Cortex of kidney (tissue), 1 donor: ENCODE measurements at places on chromosomes 7 and 10.

DNA sequence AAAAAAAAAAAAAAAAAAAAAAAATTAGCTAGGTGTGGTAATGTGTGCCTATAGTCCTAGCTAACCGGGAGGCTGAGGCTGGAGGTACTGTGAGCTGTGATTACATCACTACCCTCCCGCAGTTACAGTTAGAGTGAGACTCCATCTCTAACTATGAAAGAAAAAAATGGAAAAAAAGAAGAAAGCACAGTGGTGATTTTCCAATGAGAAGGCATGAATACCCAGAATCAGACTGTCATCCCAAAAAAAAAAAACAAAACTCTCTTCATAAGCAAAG, 269.9 kb upstream of the MKLN1 start:
- DNase-seq, result no peak

GRCh38 chr10:35040760-35041501, 49.2 kb downstream of the CUL2 start:
- no peak for DNase-seq

- DNase-seq, result no peak
Measured at GRCh38 chr7:138934861-138935260, 46.3 kb downstream of the KIAA1549 start.

- DNase-seq, result no peak
Measured at GRCh38 chr10:36766415-36766810, 359.0 kb upstream of the ANKRD30A start.

- DNase-seq, result no peak
Measured at GRCh38 chr10:80454513-80455460, 677 bp downstream of the TSPAN14 start.

- no peak for DNase-seq
Measured at GRCh38 chr10:96991313-96991841, 159.3 kb downstream of the LCOR start.

GRCh38 chr10:130547368-130547767, 411.2 kb downstream of the GLRX3 start:
- no peak for DNase-seq

DNA sequence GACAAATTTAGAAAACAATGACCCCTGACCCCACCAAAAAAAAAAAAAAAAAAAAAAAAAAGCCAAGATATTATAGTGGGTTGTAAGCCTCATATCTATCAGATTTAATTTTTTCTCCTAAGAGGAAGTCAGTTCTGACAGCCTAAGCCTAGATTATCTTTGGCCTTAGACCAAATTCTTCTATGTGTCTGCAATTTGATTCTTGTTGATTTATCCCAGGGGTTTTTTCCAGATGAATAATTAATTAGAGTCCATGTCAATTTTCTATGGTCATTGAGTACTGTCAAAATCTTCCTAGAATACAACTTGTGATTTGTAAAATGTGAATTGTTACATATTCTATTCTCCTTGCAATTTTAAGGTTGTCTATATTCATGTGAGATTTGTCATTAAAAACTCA, 151.6 kb upstream of the CACNA2D1 start:
- DNase-seq, result no peak

DNA sequence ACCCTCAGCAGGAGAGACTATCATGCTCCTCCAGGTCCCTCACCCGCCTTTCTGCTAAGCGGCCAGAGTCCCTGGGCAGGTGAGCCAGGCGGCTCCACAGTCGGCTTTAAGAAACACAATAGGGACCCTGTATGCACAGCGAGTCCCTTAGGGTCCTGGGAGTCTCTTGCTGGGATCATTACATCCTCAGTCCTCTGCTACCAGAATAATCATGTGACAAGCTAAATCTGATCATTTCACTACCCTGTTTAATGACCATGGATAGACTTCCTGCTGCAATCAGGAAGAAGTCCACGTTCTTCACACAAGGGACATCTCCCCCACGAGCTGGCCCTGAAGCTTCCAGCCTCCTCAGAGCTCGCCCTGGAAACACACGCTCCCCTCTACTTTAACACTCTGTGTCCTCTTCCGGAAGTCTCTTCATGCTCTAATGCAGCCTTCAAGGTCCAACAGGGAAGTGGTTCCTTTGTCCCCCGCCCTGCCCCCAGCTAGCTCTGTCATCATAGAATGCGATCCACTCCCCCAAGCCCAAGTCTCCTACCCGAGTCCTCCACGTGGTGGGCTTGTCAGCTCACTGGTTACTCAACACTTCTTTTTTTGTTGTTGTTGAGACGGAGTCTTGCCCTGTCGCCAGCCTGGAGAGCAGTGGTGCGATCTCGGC, 101.5 kb downstream of the RNF216 start:
- DNase-seq, result no peak

GRCh38 chr10:1213252-1214070, 157.3 kb downstream of the WDR37 start:
- DNase-seq, result no peak

GRCh38 chr10:119288574-119289001, 81.2 kb downstream of the GRK5 start:
- no peak for DNase-seq

DNA sequence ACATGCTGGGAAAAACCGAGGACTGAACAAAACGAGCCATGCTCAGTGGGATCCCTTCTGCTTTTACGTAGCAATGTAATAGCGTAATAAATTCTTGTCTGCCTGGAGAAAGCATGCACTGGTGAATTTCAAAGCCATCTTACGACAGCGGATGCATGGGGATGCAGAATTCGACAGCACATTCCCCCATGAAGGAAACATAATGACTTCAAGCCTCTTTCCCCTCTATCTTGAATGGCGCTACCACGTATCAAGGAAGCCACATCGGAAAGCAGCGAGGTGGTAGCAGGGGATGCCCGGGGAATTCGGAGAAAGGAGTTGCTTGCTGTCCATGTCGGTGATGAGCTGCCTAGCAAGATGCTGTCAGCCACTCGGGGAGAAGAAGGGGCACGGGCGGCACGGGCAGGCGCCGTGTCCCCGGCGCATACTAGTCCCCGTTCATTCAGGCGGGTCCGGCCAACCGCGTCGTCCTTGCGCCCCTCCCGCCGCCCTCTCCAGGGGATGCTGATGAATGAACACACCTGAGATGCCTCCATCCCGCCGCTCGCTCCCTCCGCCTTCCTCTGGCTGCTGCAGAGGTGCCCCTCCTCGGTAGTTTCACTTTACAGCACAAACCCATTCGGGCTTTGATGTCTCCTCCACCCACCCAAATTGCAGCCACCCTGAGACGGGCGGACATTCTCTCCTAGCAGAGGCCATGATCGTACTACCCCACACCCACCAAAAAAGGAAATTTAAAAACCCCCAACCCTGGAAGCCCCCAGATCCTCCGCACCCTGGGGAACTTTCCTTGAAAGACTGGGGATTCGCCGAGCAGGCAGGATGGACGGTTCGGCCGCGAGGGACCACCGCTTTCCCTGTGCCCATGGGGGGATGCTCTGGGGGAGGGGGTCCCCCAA, 644 bp downstream of the SORBS1 start:
- DNase-seq, result no peak

DNA sequence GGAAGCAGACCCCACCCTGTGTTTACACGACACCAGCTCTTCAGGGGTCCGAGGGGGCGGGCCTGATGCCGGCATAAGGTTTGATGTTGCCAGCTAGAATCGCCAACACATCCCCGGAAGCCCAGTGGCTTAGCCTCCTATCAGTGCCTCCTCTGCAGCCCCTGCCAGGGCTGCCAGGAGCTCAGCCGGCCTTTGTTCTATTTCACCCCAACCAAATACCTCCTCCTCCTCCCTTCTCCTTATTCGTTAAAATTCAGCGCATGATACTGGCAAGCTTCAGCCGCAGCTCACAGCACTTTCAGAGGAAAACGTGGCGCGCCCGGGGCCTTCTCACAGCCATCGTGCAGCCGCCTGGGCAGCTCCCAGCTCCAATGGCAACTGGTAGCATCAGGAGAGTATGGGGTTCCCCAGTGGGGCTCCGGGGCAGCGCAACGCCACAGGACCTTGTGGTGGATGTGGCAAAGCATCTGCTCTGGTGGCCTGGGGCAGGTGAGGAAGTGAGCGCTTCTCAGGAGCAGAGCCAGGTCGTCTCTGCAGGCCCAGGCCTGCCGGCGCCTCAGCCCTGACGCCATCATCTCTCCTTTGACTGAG, 176.4 kb upstream of the RHEB start:
- DNase-seq, result no peak

GRCh38 chr10:124717041-124717757, 27.0 kb downstream of the FAM53B start:
- no peak for DNase-seq

DNA sequence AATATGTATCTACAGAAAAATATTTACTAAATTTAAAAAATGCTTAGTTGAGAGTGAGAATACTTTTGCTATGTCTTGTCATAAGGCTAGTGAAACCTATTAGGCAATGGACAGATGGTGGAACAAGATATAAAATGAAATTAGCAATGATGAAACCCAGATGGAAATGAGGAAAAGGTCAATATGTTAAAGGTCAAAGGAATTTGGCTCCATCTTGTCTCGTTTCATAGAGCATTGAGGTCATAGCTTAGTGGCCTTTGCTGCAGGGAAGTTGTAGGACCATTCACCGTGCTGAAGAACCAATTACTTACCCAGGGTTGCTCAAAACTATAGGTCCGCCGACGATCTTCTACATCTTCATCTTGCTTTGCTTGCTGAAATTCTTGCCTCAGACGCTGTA, 683.9 kb downstream of the PARD3 start:
- DNase-seq, result no peak

- no peak for DNase-seq
Measured at GRCh38 chr10:115965376-115965775, 307.6 kb downstream of the GFRA1 start.

DNA sequence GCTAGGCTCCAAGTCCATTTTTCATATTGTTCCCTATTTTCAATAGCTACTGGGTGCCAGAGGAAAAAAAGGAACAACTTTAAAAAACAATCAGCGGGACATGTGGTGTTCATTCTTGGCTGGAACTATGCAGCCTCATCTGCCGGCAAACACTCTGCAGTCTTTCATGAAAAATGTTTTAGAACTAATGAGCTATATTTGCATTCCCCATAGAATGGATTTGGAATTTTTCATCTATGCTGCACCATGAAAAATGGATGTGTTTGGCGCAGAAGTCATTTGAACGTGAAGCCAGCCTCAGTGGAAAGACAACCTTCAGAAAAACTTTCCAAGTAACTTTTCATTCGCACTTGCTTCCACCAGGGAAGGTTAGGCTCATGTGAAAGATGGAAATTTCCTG, 270.5 kb downstream of the SKAP2 start:
- DNase-seq, result no peak

- no peak for DNase-seq
Measured at GRCh38 chr10:79608505-79609375, 2.0 kb upstream of the SFTPA1 start.

DNA sequence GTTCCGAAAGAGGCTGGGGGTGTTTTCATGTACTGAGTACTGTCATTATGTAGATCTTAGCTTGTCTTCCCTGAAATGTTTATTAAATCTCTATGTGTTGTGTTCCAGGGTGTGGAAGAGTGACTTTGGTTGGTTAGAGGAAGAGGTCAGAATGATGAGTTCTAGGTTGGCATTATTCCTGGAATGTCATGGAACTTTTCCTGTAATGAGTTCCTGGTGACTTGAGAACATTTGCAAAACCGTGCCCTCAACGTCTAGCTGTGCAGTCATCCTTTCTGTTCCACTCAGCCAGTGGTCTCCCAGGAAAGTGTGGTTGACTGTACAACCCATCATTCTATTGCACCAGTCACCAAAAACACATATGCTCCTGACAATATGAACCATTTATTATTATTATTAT, 129.6 kb downstream of the BICC1 start:
- DNase-seq, result no peak

DNA sequence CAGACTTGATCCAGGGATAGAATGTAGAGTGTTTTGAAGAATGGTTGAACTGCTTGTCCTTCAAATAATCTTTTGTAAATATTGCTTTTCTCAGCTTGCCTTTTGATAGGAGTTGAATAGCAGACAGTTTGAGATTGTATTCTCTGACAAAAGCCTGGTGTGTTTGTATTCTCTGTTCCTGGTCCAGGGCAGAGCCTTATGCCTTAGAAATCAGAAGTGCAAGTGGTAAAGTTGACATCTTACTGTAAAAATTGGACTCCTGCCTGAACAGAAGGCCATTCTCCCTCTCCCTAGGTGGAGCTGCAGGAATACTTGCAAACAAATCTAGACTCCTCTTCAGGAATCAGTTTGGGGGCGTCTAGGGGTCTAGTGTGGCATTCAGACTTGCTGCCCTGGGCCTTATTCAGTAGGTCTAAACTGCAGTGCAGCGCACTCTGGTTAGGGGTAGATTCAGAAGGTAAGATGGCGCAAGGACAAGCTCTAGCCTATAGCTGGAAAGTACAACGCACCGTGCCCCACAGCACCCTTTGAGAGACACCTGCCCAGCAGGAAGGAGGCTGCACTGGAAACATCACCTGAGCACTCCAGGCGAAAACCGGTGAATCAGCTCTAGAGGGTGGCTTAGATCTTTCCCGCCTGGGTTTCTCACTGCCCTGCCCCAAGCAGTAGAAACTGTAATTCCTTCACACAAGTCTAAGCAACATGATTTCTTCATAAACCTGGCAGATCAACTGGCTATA, 608.5 kb upstream of the GALNT17 start:
- DNase-seq, result no peak

GRCh38 chr10:61465901-61466632, 12.9 kb upstream of the TMEM26 start:
- DNase-seq, result no peak

GRCh38 chr7:46979439-46979838, 602.5 kb downstream of the TNS3 start:
- DNase-seq, result no peak

- DNase-seq, result no peak
Measured at GRCh38 chr7:46493196-46493595, 572.1 kb upstream of the IGFBP3 start.

GRCh38 chr10:130887170-130887569, 424.4 kb downstream of the TCERG1L start:
- DNase-seq, result no peak

DNA sequence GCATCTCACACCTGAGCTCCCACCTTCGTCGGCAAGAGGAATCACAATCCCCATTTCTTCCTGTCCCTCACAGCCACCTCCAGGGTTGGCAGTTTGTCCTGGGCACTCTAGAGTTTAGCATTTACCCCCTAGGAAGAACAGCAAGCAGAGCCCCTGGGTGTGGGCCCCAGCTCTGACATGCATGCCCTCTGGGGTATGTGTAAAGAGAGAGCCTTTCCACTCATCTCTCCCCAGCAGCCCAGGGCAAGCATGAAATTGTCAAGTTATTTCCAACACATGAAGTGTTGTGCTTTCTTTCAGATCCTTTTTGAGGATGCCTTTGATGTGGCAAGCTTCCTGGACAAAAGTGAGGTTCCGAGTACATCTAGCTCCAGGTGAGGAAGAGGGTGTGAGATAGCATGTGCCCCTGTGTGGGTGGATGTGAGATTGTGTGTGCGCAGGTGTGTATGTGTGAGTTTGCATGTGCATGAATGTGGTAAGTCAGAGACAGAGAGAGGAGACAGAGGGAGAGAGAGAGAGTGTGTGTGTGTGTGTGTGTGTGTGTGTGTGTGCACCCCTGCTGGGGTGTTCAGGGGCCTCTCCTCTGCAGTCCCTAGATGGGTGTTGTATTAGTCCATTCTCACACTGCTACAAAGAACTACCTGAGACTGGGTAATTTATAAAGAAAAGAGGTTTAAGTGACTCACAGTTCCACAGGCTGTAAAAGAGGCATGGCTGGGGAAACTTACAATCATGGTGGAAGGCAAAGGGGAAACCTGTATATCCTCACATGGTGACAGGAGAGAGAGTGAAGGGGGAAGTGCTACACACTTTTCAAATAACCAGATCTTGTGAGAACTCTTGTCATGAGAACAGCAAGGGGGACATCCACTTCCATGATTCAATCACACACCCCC, 18.1 kb downstream of the STRA8 start:
- DNase-seq, result no peak

GRCh38 chr10:53598914-53599313, 826.3 kb upstream of the MBL2 start:
- no peak for DNase-seq

- no peak for DNase-seq
Measured at GRCh38 chr7:116545411-116545993, 20.7 kb downstream of the CAV1 start.
